ENCODE measurements at places on chromosomes 7 and 10.

GRCh38 chr7:2499719-2500430 is 19.7 kb upstream of the LFNG start:
- DNase-seq, result no peak

DNA sequence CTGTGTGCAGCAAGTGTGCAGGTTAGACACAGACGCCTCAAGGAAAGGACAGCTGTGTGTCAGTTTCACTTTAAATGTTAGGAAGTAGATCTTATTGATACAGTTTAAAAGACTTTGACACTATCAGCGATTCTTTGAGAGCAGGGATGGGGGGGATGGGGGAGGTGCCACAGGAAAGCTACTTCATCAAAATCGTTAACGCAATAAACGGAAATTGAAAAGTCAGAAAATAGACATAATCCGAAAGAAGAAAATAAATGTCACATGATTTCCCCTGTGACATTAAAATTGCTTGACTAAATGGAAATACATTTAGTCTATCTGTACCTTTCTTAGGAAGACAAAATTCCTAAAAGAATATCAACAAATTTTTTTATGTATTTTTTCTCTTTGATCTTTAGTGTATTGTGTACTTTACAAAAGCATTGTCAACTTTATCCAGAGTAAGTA is 476 bp upstream of the ZNF33B start:
- no peak for DNase-seq

DNA sequence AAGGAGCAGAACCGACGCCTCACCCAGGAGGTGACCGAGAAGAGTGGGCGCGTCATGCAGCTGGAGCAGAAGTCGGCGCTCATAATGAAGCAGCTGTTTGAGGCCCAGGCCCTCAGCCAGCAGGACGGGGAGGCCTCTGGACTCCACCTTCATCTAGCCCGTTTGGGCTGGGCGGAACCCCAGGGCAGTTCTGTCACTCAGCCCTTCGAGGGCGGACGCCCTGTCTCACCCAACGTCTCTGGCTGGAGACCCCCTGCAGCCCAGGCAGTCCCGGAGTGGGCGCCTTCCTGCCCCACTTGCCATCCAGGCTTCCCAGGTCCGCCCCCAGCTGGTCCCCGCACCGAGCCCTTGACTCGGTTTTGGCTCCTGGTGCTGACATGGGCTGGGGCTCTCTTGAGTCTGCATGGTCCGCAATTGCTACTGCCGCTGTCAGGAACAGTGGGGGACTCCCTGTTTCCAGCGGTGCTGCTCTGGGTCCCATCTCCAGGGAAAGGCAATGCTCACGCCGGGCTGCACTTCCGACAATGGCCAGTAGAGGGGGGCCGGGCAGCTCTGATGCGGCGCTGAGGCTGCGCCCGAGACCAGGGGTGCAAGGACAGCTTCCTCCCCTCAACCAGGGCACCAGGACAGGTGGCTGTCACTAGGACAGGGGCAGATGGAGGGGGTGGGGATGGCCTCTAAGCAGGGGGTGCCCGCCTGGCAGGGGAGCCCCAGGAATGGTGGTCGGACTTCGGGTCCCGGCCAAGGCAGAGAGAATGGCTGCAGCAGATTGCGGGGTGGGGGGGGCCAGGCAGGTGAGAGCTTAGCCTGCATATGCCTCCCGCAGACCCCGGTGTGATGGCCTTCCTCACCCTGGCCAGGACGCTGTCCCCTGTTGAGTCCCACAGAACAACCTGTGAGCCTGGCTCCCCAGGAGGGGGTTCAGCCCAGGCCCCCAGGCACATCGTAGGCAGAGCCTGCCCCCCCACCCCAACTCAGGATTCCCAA is 71.2 kb upstream of the KCTD7 start:
- peak; percentile 50 for DNase-seq

- no peak for DNase-seq
Observed at GRCh38 chr10:33913194-33913593, 578.7 kb upstream of the NRP1 start.

- no peak for DNase-seq
Observed at GRCh38 chr10:33550811-33551210, 216.3 kb upstream of the NRP1 start.

GRCh38 chr7:16428672-16429071 is 7.3 kb upstream of the CRPPA start:
- DNase-seq, result no peak

GRCh38 chr10:71285180-71285545 is 33.9 kb upstream of the SLC29A3 start:
- peak; percentile 12 for DNase-seq

DNA sequence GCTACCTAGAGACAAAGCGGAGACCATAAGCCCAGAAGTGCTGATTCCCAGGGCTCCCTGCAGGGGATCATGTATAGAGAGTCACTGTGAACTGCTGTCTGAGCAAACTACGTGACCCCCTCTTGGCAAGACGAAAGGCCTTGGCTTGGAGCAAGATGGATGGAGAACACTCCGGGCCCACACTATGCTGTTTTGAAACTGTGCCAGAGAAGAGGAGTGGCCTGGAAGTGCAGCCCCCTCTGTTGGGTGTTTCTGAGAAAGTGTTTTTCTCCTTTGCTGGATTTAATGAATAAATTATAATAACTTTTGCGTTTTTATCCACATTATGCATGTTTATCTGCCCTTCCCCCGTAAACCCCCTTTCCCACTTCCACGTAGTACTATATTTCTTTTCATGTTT is 639.3 kb upstream of the GALNT17 start:
- DNase-seq, result no peak

- DNase-seq, result no peak
Observed at GRCh38 chr7:122965306-122965705, 30.2 kb downstream of the TAS2R16 start.

GRCh38 chr10:97791824-97792721 is 20.3 kb upstream of the SFRP5 start:
- peak; percentile 53 for DNase-seq

GRCh38 chr10:61189912-61190311 is 245.9 kb upstream of the RHOBTB1 start:
- no peak for DNase-seq

- DNase-seq, result no peak
Observed at GRCh38 chr10:100510533-100511308, 8.9 kb downstream of the SEC31B start.

- no peak for DNase-seq
Observed at GRCh38 chr7:70762696-70763095, 369.2 kb upstream of the GALNT17 start.

DNA sequence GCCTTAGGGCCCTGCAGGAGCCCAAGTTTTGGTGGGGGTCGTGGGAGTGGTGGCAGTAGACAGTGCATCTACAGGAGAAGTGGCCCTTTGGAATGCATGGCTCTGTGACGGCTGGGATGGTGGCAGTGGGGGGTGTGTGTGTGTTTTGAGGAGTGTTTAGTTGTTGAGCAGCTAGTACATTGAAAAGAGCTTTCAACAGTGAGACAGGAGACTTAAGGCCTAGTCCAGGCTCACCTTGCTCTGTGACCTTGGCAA is 27.1 kb downstream of the ZNF775 start:
- DNase-seq, result no peak

GRCh38 chr10:78650122-78650521 is 418.6 kb upstream of the ZMIZ1 start:
- no peak for DNase-seq

DNA sequence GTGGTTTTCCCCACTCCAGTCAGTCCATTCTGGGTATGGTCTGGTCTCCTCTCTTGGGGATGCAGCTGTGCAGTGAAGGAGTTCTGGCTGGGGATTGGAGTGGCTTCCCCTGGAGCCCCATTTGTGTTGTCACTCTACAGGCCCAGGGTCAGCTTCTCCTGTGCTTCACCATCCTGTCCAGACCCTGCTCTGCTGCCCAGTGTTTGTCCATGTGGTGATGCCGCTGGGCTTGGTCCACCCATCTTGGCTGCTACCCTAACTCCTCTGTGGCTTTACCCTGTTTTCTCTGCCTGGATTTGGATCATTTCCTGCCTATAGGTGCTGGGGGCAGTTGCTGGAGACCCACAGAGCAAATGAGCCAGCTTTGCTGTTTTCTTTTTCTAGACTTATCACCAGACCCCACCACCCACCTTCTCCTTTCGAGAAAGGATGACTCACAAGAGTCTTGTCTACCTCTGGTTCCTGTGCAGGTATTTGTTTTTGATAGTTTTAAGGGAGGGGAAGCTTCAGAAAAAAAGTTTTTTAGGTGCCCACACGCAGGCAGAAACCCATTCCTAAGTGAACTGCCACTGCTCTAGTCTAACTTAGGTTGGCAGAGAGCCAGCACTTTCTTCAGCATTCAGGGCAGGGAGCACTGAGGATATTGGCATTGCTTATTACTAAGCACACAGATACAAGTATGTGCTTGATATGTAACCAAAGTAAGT is 8.5 kb downstream of the ZDHHC16 start:
- DNase-seq, result peak; percentile 5

DNA sequence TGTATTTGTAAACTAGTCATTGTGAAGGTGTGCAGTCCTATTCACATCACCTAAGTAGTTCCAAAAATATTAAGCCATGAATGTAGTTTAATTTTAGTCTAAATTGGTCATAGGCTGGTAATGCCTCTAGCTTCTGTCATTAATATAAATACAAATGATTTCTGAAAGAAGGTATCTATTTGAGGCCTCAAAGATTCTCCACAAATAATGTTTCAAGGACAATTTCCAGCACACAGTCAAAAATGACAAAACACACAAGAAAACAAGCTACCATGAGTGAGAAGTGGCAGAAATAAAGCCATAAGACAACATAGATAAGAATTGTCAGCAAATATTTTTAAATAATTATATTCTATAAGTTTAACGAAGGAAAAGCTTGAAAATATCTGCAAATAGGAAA is 66.7 kb upstream of the PDK4 start:
- DNase-seq, result no peak

DNA sequence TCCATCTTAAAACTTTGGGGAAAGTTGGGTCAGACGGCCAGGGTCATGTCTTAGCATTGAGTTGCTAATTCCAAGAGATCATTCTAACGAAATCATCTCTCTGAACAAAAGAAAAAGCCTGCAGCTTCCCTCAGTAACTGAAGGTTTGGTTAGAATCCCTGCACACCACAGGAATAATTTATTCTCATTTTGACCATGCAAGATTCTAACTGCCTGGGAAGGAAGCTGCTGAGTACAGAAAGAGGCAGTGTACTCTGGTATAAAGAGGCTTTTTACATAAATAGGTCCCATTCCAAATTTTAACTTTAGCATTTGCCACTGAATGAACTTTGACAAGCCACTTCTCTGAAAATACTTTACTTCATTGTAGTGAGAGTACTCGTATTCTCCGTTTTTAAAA is 76.9 kb upstream of the RSBN1L start:
- DNase-seq, result no peak

DNA sequence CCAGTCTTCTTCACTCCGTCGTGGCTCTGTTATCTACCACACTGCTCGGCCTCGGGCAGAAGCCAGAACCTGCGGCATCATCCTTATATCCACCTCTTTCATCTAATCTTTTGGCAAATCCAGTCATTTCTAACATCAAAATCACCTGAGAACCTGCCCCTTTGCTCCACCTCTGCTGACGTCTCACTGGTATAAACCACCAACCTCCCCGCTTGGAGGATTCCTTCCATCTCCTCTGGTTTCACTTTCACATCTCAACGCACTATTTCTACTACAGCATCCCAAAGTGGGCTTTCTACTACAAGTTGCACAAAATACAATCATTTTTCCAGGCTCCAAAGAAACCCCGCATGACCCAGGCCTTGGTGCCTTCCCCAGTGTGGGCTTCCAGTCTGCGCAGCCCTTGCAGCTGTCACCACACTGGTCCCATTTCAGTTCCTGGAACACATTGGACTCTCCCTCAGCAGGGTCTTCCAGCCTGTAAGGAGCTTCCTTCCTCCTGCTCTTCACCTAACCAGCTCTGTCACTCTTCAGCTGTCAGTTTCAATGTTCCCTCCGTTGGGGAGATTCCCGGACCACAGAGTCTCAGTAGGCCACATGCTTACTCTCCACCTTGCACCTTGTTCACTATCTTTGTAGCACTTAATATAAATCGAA is 85.0 kb downstream of the PRKCQ start:
- DNase-seq, result no peak

DNA sequence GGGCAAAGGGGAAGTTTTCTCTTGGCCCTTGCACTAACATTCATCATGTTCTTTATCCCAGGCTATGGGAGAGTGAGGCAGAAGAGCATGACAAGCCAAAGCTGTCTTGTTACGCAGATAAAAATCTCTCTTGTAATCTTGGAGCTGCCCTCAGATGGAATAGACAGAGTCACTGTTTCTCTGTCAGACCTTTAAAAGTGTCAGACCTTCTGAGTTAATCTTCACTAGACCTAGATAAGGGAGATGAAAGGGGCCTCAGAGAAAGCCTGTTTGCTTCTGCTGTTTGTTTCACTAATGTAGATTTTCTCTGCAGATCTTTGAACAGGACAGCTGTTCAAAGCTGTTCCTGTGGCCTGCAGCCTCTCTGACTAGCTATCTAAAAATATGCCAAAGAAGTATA is 112.9 kb downstream of the KIF20B start:
- DNase-seq, result no peak

GRCh38 chr10:113301342-113301984 is 251.4 kb upstream of the HABP2 start:
- DNase-seq, result no peak

DNA sequence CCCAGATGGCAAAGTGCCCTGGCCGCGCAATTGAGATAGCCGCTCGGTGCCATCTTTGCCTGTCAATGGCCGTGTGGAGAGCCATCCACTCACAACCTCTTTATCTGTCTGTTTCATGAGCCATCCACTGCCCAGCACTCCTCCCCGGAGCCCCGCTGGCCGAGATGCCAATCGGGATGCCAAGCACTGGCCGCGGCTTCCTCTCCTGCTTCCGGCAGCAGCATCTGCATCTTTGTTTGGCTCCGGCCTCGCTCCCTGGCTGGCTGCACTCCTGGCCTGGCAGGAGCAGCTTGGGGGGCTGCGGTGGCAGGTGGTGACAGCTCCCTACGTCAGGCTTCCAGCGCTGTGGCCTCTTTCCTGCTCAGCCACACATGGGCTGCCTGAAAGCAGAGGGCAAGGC is 231.7 kb downstream of the USP6NL start:
- no peak for DNase-seq

- no peak for DNase-seq
Observed at GRCh38 chr7:51299391-51300133, 17.0 kb downstream of the COBL start.

DNA sequence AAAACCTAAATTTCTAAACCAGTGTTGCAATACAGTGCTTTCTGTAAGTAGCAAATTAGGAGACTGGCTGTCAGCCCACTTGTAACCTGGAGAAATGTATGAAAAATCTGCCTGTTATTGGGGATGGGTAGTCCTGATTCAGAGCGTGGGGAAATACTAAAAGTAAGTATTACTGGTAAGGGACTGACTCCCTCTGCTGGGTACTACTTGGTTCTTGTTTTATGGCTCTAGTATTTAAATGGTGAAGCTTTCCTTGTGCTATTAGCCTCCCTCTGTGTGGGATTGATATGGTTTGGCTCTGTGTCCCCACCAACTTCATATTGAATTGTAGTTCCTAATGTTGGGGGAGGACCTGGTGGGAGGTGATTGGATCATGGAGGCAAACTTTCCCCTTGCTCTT is 886.1 kb downstream of the SORCS1 start:
- no peak for DNase-seq

- DNase-seq, result no peak
Observed at GRCh38 chr7:118250860-118251494, 26.5 kb downstream of the ANKRD7 start.

- no peak for DNase-seq
Observed at GRCh38 chr7:131895541-131896164, 339.2 kb upstream of the PODXL start.

Data from SHP77 (cell line).